ENCODE measurements at places on chromosomes 6 and 20. TPM values are rescaled to one million over a fixed set of nuclear protein-coding genes. Genes with fewer than 3 reads are reported as not detected.
A peak's percentile ranks its signal among the peaks of the same experiment; 100 is the strongest.

The VTA1 gene
- polyA plus RNA-seq, result 85.4 TPM

- DNase-seq, result no peak
Measured at GRCh38 chr20:45091366-45091765, 9.6 kb downstream of the KCNS1 start.

The MLIP gene
- polyA plus RNA-seq, result 1.0 TPM

- DNase-seq, result no peak
Measured at GRCh38 chr20:53599044-53599362, 5.4 kb upstream of the ZNF217 start.

- DNase-seq, result no peak
Measured at GRCh38 chr6:89596484-89596883, 42.1 kb downstream of the LYRM2 start.

DNA sequence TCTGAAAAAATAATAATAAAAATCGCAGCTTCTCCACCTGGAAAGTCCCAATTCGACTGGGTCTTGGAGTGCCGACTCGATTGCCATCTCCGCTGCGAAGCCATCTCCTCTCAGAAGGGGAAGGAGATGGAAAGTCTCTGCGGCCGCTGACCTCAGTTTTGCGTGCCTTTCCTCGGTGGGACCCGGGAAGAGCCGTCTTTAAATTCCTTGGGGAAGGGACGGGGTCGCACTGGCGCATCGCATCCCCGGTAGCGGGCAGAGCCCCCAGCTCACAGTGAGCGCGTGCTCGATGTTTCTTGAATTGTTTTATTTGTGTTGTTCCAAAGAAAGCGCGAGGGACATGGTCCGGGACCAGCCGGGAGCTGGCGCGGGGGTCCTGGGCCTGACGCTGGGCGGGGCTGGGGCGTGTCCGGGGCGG, 270 bp upstream of the TIAM2 start:
- no peak for DNase-seq

DNA sequence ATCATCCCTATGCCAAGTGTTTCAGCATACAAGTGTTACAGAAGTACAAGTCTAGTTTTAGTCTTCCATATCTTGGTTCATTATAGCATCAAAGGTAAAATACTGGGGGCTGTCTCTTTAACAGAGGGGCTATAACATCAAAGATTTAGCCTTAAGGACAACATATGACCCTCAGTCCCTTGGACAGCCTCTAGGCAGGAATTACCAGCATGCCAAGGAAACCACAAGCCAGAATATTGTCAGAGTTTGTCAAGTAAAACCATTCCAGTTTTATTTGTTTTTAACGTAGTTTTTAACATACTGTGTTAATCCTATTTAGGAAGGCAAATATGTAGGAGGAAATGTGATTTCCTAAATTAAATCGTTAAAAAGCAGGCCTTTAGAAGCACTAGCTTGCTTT, 18.6 kb downstream of the ZKSCAN8 start:
- no peak for DNase-seq

GRCh38 chr6:165599596-165600487, 63.2 kb downstream of the PDE10A start:
- no peak for DNase-seq

- DNase-seq, result no peak
Measured at GRCh38 chr6:36979347-36979742, 6.7 kb downstream of the MTCH1 start.

- DNase-seq, result no peak
Measured at GRCh38 chr6:157974967-157975366, 6.7 kb upstream of the SYNJ2 start.

GRCh38 chr20:64254571-64255360, 782 bp upstream of the PCMTD2 start:
- no peak for DNase-seq

- no peak for DNase-seq
Measured at GRCh38 chr6:4256969-4257368, 121.6 kb upstream of the ECI2 start.

GRCh38 chr20:17276101-17276500, 49.3 kb downstream of the PCSK2 start:
- no peak for DNase-seq

The VIP gene
- polyA plus RNA-seq, result 0.75 TPM

GRCh38 chr6:143677891-143678791, at the start of gene PHACTR2:
TSS of gene PHACTR2 (plus strand) at chr6:143677965. CDS start at chr6:143678164, 199 bp downstream.
- peak; percentile 64 for DNase-seq

- peak; percentile 38 for DNase-seq
Measured at GRCh38 chr6:125810445-125810844, 19.7 kb downstream of the NCOA7 start.

DNA sequence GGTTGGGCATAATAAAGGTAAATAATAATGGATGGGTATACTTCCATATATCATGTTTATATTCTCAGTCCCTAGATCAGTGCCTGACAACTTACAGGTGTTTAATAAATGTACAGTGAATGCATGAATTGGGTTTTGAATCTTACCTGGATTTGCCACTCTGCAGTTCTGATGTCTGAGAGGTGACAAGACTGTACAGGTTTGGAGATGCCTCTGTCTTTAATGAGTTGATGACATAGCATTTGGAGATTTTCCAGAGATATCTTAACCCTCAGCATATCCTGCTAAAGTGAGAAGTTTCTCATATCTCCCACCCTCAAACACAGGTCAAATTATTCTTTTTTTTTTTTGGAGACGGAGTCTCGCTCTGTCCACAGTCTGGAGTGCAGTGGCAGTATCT, 2.2 kb downstream of the ANKS1A start:
- DNase-seq, result no peak

DNA sequence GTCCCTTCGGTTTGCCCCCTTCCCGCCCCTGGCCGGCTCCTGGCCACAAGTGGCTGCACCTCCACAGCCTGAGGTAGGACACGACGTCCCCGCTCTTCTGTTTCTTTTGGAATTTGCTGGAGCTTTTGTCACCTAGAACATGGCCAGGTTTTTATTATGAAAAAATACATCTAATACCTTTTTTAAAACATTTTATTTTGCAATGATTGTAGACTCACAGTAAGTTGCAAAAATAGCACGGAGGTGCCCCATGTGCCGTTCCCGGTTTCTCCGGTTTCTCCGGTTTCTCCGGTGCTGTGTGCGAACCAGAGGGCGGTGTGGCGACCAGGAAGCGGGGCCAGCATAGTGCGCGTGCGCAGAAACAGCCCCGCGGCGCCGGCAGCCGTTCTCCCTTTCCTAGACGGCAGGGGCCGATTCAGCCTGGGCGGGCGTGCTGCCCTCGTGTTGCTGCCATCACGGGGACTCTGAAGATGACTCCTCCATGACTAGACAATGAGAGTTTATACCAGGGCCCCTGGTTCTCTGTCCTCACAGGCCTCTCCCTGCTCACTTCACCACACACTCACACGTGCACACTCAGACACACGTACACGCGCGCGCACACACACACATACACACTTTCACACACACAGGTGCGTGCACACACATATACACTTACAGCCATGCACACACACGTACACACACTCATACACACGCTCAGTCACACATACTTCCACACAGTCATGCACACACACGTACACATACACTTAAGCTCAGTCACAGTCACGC, 102.1 kb downstream of the TMEM242 start:
- peak; percentile 70 for DNase-seq

DNA sequence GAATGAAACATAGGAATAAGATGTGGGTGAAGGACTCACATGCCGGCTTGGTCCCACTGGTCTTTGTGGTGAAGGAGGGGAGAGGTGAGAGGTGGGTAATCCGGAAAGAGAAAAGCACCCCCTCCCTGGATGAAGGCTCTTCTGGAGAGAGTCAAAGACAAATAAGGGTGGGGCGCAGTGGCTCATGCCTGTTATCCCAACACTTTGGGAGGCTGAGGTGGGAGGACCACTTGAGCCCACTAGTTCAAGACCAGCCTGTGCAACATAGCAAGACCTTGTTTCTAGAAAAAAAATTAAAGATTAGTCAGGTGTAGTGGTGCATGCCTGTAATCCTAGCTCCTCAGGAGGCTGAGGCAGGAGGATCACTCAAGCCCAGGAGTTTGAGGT, 3.1 kb downstream of the LTB start:
- no peak for DNase-seq

DNA sequence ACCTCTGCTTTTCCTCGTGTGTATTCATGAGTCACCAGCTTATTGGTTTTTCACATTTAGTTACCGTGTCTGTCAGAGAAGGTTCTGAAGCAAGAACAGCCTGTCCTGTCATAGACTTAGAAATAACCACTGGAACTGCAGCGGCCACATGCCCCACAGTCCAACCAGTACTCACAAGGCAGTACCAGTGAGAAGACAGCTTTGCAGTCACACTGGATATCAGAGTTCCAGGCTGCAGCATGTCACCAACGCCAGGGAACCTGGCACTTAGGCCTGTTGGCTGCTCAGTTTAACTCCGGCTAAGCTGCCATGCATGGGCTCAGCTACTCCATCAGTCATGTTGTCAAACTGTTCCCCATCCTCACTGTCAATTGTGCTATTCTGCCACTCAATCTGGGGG, 40.1 kb downstream of the ADNP start:
- DNase-seq, result no peak

GRCh38 chr6:91664327-91664959, 1077.6 kb upstream of the MAP3K7 start:
- DNase-seq, result no peak

DNA sequence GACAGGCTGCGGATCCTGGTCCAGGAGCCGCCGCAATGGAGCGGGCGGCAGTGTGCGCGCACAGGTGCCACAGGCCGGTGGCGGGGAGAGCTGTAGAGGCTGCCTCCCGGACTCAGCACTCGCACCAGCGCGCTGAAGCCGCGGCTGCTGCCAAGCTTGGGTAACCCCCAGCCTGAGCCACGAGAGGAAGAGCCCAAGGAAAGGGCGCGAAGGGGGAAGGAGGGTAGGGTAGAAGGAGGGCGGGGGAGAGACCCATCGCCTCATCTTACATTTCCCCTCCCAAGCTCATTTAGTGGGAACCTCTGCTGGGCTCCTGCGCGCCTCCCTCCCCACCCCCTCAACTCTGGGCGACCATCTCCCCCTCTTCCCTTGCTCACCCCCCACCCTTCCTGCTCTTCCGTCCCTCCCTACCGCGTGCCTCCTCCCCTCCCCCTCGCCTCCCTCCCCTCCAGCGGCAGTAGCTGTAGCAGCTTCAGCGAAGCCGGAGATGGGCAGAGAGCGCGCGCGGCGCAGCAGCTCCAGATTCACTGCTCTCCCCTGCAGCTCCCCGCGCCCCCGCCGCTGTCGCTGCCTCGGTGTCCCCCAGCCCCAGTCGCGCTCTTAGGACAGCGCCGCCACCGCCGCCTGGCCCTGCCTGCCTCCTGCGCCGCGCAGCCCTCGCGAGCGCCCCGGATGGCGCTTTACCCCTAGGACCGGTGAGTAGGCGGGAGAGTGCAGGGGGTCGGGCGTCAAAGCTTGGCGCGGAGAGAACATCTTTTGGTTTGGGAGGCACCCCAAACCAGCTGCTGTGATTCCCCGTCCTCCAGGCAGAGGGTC, at the start of gene FUT9:
Gene FUT9, plus strand, starts transcription at position 457 of the 816 bp plus-strand sequence. CDS start 187,182 bp downstream, outside the sequence.
- DNase-seq, result peak; percentile 32

The MRPL14 gene
- 44.7 TPM for polyA plus RNA-seq

- no peak for DNase-seq
Measured at GRCh38 chr6:33587529-33587928, 7.5 kb upstream of the BAK1 start.

The PNPLA1 gene
- polyA plus RNA-seq, result 2.5 TPM

The SGK2 gene
- 30.6 TPM for polyA plus RNA-seq

DNA sequence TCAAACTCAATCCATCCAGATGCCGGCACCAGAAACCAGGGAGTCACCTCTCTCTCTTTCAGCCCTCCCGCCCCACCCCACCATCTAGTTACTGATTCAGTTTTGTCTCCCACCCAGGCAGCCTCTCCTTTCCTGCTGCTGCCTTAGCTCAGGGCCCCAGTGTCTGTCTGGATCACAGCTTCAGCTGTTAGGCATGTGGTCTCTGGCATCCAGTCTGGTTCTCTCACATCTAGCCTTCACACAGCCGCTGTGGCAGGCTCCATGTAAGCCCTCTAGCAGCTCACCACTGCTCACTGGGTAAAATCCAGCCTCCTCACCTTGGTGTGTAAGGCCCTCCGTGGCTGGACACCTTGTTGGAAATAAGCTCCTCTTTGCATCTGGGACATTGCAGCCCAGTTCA, 21.3 kb downstream of the AARS2 start:
- DNase-seq, result no peak

GRCh38 chr6:15132854-15133670, 112.8 kb upstream of the JARID2 start:
- no peak for DNase-seq

DNA sequence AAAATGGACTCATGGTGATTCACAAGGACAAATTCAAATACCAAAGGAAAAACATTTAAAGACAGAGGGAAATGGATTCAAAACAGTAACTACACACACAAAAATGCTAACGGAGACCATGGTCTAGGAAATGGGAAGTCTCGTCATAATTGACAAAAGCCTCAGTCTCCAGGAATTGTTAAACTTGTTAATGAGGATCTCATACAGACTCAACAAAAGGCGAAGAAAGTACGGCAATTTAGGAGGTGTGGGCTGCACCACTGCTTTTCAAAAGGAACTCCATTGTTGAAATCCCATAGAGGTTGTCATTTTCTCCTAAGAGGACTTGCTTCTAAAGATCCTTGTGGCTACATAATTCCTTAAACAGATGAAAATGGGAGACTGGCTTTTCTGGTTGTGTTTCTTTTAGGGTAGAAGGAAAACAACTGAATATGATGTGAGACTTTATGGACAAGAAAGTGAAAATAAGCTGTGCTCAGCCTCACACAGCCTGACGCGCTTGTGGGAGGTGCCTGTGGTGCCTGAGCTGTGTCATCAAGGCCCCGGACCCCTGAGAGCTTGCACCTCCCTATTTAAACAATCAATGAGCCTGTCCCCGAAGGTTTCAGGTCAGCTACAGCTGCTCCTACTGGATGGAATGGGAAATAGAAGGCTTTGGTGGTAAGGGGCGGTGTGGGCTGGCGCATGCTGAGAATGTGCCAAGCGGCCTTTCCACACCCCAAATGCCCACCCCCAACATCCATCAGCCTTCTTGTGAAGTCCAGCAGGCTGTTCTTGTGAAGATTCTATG, 2.5 kb upstream of the CLDN20 start:
- no peak for DNase-seq

The LRRN4 gene
- polyA plus RNA-seq, result 15.5 TPM

- no peak for DNase-seq
Measured at GRCh38 chr6:106631346-106631745, 2.0 kb downstream of the QRSL1 start.

DNA sequence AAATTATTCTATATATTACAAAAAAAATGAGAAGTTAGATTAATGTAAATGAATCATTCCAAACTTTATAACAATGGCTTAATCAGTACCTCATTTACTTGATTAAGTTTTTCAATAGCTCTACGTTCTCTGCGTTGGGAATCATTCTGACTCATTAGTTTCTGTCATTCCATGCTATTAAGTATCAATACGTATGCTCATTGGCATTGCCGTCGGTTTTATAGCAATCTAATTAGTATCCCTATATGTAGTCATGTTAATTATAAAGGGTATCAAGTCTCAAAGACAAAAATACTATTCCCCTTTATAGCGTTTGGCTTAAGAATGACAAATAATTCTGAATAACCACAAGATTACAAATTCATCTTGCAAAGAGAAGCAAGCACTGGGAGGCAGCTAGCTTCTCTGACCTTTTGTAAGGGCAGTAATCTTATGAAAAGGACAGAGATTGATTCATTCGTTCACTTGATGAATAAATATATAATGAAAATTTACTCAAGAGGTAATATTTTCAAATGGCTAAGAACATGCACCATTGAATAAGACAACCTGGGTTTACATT, 41.8 kb downstream of the OLIG3 start:
- DNase-seq, result no peak

The MUC22 gene
- not detected for polyA plus RNA-seq

Measured in right renal pelvis (tissue), 4 donors.